Activated T-cell treated with anti-CD3 and anti-CD28 coated beads for 48 hours (primary cell): ENCODE measurements at places on chromosomes 5 and 9.

- DNase-seq: no peak
These were observed 182.2 kb downstream of the SREK1 start for GRCh38 chr5:66326276-66326675.

- DNase-seq: no peak
These were observed 132.5 kb downstream of the HSD17B3 start for GRCh38 chr9:96169484-96169883.

GRCh38 chr9:123465304-123465703 lies 109.3 kb downstream of the CRB2 start:
- DNase-seq: no peak

- DNase-seq: no peak
These were observed 35.4 kb upstream of the GDNF start for GRCh38 chr5:37875051-37875787.
